Foreskin keratinocyte (primary cell): ENCODE measurements at places on chromosomes 1 and 21.

GRCh38 chr1:15180945-15181523 lies 27.5 kb downstream of the TMEM51 start:
- DNase-seq = no peak

DNA sequence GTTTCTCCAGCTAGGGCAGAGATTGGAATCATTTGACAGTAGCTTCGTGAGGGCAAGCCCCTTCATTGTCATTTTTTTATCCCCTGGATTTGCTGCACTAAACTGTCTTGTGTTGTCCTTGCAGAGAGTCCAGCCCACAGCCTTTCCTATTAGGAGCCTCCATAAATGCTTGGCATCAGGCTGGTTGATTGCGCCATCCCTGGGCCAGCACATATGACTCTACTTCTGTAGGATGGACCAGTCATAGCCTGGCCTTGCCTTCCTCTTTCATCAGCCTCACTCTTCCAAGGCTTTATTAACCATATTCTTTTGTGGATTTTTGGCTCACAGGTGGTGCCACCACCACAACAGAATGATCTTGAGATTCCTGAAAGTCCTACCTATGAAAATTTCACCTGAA lies 31.4 kb downstream of the LY9 start:
- no peak for DNase-seq

GRCh38 chr1:167216809-167217208 lies 3.9 kb upstream of the POU2F1 start:
- DNase-seq = no peak

- no peak for DNase-seq
These were observed 74.4 kb upstream of the TTC34 start for GRCh38 chr1:2875707-2876561.

DNA sequence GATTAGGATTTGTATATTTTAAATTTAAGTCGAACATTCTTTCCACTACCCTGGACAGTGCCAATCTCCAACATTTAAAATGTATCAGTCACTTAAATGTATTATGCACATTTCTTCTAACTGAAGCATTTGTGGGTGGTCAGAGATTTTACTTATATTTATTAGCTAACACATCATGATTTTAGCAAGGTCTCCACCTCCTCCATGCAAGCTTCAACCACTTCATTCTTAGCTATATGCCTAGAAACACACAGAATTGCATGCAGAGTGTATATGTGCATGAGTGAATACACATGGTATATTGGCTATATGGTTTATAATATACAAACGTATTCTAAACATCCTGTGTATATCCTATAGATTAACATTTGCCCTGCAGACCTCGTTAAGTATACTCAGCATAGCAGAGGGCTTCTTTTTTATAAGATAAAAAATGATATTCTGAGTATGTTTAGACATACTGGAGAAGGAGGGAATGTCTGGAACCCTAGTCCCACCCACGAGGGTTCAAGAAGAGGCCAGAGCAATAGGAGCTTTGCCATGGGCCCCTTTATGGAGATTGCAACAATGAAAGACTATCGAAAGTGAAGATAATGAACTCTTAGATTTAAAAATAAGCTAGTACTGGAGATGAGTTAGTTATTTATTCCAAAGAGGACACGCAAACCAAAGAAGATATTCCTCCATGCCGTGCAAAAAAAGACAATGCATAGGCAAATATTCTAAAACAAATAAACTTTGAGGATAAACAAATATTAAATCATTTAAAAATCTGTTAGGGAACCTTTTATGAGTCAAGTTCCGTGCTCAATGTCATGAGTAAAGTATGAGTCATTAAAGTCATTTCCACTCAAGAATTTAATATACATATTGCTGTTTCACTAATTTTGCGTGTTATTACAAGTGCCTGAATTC lies 480.4 kb downstream of the SIPA1L2 start:
- DNase-seq = peak; percentile 37

GRCh38 chr1:160104486-160104885 lies 6.1 kb upstream of the IGSF8 start:
- no peak for DNase-seq

GRCh38 chr1:96579636-96580035 lies 141.9 kb upstream of the PTBP2 start:
- DNase-seq = no peak

DNA sequence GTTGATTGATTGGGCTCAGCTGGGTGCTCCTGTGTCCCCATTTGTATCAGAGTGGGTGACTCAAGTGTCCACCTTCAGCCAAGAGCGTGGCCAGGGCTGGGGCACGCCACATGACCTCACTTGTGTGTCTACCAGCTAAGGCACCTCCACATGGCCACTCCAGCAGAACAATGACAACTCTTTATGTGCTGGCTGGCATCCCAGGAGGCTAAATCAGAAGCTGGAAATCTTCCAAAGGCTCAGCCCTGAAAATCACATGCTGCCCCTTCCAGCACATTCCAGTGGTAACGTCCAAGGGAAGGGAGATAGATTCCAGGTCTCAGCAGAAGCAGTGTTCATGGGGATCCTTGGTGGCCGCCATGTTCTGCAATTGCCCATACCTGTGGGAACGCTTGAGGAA lies 585.5 kb downstream of the AJAP1 start:
- DNase-seq = no peak

GRCh38 chr1:995665-996633 lies 3.9 kb downstream of the HES4 start:
- no peak for DNase-seq

DNA sequence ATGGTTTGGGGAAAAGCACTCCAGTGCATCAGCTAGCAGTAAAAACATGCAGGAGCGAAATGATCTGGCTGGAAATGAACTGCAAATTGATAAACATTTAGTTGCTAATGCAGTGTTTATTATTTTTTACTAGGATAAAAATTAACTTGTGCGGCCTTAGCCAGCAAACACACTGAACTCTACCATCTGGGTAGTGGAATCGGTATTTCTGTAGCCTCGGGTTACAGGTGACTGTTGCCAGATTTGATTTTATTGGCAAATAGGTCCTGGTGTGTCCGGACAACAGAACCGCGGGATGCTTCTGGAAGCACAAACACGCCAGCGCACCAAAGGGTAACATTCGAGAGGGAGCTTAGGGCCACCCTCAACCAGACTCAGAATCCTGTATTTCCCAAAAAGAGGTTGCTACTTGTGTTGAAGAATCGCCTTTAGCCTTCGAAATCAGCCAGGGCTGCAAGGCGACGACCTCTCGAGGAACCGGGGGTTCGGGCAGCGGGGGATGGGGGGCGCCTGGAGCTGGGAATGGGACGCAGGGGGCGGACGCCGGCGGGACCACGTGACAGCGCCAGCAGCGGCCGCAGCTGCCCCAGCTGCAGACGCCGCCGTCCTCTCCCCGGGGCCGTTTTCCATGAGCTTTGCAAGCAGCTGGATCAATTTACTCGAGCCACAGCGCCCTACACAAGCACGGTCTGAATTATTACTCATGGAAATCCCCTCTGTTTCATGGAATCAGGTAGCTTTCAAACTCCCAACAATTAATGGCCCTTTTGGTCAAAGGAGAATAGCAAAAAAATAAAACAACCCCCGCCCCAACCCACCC lies 158.8 kb downstream of the TOMM20 start:
- peak; percentile 49 for DNase-seq
